Stimulated activated CD4-positive, alpha-beta T cell treated with anti-CD3 and anti-CD28 coated beads, Interleukin-2, amount 100 ng/mL, for 4 hours (primary cell): ENCODE measurements at places on chromosomes 2 and 18.

- no peak for DNase-seq
Observed at GRCh38 chr18:79095216-79095615, 26.0 kb downstream of the ATP9B start.

GRCh38 chr2:161136696-161137324 lies 23.4 kb upstream of the TANK start:
- no peak for DNase-seq

- no peak for DNase-seq
Observed at GRCh38 chr2:171266102-171266501, 105.4 kb upstream of the TLK1 start.

DNA sequence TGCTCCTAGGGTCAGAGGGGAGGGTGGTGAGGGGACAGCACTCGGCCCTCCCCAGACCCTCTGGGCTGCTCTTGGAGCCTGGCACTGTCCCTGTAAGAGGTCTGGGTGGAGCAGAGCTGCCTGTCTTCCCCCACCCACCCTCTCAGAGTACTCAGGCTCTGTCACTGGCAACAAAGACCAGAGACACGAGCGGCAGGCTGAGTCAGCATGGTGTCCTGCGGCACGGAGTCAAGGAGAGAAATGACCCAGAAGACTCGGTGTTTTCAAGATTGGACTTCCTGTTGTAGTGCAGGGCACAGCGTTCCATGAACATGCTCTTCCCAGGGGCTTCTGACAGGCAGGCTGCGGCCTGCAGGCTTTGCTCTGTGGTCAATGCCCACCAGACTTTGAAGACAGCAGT lies 19.9 kb downstream of the SIGLEC15 start:
- DNase-seq = no peak

DNA sequence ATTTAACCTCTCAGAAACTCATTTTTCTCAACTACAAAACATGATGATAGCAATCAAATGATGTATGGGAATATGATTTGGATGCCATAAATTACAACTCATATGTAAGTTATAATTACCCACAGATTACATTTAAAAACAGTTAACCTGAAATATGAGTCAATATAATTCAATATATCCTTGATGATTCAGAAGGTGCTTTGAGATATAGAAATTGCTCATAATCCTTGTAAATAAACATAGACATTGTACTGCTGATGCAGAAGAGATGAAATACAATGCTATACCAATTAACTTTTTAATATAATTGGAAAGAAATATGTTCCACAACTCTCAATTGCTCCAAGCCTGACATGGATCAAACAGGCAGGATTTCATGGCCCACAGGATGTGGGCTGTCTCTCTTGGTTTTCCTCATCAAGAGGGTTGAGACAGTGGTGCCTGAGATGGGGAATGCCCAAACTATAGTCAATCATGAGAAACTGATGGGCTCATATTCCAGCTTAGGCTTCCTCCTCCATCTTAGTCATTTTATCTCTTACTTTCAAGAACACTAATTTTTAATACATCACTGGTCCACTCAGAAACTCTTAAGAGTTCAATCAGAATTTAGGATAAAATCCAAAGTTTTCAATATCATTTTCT lies 49.4 kb downstream of the NCKAP5 start:
- DNase-seq = no peak

DNA sequence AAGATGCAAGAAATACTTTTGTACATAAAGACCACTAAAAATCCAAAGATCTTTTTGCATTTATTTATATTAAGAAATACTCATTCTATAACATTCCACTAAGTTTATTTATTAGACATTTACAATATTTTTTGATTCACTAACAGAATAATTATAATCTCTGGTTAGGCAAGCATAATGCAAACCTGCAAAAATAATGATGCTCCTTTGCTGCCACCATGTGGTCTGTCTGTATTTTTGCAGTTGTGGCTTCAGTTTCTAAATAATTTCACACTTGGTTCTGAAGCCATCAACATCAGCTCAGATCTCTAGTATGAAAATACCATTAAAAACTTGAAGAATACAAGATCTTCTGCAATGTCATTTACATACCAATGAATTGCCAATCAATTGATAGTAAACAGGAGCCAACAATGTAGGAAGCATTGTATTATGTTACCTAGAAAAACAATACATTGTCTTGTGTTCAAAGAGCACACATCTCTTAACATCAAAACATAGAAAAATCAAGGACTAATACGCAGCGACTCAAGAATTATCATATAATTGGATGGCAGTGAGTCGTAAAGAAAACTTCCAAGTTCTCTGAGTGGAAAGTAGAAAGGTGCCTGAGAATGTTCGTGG lies 28.8 kb upstream of the WDR75 start:
- DNase-seq = peak; percentile 24

DNA sequence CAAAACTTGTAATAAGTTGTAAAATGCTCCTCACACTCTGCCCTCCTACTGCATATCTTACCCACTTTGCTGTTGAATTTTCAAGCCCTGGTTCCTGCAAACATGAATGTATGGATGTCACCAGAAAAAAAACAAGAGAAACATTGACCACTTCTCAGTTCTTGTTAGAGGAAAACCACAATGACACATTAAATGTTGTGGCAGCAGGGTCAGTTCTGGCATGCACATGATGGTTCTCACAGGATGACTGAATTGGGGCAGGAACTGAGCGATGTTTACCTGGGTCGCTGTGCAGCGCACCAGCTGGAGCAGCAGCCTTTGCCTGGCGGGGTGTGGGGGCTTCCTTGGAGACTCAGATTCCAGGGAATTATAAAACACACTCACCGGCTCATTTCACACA lies 14.0 kb upstream of the PRKCE start:
- no peak for DNase-seq

DNA sequence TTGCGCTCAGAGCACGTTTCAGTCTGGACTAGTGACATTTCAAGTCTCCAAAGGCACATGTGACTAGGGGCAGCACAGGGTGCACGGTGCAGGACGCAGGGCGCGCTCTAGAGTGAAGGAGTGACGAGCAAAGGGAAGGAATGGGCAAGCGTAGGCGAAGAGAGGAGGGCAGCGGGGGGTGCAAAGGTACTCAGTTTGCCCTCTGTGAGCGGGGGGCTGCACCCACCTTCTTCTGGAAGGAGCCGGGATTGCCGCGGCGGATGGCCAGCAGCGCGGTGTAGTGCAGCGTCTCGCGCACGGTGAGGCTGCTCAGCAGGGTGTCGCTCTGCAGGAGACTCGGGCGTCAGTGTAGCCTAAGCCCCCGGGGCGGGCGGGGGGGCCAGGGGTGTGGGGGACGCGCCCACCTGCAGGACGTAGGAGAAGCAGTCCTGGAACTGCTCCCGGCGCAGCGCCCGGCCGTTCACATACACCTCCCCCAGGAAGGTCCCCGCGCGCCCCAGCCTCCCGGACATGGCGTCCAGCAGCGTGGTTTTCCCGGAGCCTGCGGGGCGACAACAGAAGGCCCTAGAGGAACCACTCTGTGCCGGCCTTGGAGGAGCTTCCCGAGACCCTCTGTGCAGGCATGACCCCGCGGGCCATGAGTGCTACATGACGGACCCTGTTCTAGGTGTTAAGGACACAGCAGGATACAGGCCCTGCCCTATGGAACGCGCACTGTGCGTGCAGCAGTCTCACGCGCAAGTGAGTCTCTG lies 6.9 kb downstream of the ABCG5 start:
- no peak for DNase-seq
